ENCODE measurements at places on chromosomes 1 and 21.
A peak's percentile ranks its signal among the peaks of the same experiment; 100 is the strongest.

- peak; percentile 76 for DNase-seq
Observed at GRCh38 chr1:7491109-7491817, 279.8 kb upstream of the VAMP3 start.

GRCh38 chr21:17578162-17578561 lies 34.5 kb downstream of the BTG3 start:
- no peak for DNase-seq

DNA sequence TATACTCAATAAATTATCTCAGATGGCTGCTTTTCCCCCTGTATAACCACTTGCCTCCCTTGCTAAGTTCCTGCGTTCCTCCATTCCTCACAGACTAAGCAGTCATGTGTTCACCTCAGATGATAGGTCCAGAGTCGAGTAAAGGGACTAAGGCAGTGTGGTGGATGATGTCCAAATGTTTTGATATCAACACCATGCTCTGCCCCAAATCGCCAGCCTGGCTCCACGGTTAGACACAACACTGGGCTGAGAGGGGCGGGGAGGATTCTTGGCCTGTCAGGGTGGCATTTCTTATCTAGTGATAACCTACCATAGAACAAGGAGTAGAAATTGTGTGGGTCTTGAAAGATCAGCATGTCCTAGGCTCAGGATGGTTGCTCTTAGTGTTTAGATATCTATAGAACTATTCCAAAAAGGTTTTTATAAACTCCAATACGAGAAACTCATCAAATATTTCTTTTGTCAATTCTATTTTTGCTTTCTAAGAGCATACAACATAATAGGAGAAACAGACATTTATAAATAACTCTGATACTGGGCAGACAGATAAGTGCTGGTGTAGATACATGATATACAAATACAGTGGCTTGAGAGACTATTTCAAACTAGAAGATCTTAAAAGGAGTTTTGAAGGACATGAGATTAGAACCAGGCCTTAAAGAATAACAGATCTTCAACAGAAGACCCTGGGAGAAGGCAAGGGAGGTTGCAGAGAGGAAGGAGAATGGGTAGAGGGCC lies 21.5 kb downstream of the GJA5 start:
- DNase-seq = no peak

DNA sequence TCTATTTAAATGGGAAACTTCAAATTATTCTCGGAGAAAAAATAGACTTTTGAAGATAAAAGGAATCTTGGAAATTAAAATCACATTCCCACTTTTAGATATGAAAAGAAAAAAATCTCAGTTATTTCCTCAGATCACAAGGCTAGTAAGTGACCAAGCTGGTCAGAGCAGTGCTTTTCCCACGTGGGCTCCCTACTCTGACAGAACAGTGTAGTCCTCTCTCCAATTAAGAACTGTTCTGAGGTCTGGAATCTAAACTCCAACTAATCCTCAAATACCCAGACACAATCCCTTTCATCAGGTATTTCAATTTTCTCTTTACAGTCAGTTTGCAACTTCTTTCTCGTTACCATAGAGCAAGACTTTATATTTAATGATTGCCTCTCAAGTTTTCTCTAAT lies 50.6 kb downstream of the RGS21 start:
- no peak for DNase-seq

- peak; percentile 72 for DNase-seq
Observed at GRCh38 chr1:22673486-22674409, 20.7 kb downstream of the C1QB start.

GRCh38 chr1:163876546-163876945 lies 554.8 kb downstream of the NUF2 start:
- DNase-seq = no peak
